ENCODE measurements at places on chromosomes 6 and 20.

GRCh38 chr6:80438772-80439171, 332.3 kb downstream of the BCKDHB start:
- no peak for DNase-seq

- no peak for DNase-seq
Measured at GRCh38 chr20:63330940-63331339, 30.2 kb downstream of the CHRNA4 start.

- no peak for DNase-seq
Measured at GRCh38 chr6:11413117-11413687, 124.3 kb upstream of the TMEM170B start.

GRCh38 chr20:59404749-59405148, 104.3 kb downstream of the EDN3 start:
- no peak for DNase-seq

- no peak for DNase-seq
Measured at GRCh38 chr6:56742122-56742791, 99.6 kb upstream of the DST start.

- DNase-seq, result no peak
Measured at GRCh38 chr20:38300438-38300837, 3.5 kb upstream of the BPI start.

DNA sequence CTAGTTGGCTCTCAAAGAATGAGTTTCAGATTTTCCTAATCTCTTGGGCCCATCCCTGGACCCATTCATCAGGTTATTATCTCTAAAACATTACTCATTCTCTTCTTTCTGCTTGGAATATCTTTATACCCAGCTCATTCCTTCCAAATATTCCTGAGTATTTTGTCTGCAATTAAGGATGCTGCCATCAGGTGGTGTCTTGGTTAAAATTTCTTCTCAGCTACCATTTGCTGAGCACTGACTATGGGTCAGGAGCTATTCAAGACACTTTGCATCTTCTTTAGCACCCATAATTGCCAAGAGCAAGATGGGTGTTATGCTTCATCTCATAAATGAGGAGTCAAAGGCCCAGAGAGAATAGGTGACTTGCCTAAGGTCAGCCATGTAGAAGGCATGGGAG, 8.4 kb downstream of the SUN5 start:
- no peak for DNase-seq

DNA sequence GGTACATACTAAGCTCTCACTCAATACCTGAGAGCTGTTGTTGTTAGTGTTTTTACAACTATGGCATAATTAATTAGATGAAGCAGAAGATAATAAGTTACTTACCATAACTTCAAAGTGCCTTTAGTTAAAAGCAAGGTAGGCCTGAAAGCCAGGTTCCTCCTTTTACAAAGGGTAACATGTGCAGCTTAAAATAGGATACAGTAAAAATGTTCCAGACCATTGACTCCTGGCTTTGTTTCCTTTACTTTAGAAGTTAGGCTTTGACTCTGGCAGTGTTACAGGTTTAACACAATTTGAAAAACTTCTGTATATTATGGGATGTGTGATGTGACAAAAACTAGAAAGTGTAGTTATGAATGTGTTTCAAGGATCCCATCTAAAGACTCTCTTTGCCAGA, 522.5 kb downstream of the EPM2A start:
- no peak for DNase-seq

DNA sequence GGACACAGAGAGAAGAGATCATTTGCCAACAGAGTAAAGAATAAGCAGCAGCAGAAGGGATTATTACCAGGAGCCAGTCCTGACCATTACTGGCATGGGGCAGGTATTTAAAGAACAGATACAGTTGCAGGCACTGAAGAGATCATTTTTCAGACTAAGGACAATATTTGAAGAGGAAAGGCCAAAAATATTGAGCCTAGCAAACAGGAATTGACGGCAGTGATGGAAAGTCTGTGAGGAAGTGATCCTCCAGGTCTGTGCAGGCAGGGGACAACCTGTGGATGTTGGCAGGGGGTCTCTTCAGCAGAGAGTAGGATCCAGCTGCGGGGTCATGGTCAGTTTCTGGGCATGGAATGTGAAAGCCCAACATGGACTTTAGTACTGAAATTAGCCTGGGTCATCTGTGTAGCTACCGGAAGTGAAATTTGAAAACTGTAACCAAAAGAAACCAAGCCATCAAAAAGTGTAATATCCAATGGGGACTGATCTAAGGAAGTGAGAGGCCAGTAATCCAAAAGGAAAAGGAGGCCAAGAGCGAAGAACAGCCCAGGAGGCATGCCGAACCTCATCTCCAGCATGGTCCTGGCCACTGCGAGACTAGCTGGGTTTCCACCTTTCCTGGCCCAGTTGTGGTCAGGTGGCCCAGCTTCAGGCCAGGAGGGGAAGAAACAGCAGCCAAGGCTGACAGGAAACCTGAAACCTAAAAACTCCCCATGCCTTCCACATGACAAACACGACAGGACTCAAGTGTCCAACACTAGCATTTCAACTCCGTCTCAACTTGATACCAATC, 115.1 kb upstream of the TNFAIP3 start:
- no peak for DNase-seq

DNA sequence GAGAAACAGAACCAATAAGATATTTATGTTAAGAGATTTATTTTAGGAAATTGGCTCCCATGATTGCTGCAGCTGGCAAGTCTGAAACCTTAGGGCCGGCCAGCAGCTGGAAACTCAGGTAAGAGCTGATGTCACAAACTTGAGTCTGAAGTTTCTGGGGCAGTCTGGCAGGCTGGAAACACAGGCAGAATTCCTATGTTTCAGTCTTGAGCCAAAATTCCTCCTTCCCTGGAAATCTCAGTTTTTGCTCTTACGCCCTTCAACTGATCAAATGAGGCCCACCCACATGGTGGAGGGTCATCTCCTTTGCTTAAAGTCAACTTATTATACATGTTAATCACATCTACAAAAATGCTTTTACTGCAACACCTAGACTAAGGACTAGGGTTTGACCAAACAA, 184.1 kb downstream of the SOD2 start:
- DNase-seq, result no peak

DNA sequence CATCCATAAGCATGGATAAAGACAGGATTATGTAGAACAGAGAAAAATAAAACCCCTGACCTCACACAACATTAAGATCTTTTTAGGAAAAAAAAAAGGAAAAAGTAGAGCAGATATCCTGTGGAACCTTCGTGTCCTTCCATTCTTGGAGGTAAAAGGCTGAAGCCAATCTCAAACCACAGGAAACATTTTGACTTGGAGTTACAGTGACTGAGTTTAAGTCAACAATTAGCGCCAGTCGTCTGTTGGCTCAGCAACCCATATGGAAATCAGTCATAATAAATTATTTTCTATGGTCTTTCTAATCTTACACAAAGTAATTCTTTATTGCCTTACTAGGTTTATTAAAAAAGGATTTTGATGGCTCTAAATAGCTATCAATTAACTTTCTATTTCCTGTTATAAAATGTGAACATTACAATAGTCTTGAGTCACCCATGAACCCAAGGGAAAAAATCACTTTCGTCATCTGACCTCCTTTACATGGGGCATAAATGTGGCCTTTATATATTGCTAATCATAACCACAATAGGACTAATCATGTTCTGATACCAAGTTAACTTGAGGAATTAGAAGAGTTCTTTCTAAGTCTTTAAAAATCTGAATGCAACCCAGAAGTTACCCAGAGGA, 592.9 kb downstream of the TFAP2B start:
- DNase-seq, result no peak

Measured in right renal cortex interstitium (tissue), 3 donors.